NCI-H1930 (cell line): ENCODE measurements at places on chromosomes 1 and 21.

- DNase-seq = no peak
Measured at GRCh38 chr1:87017998-87018672, 103.7 kb downstream of the HS2ST1 start.

DNA sequence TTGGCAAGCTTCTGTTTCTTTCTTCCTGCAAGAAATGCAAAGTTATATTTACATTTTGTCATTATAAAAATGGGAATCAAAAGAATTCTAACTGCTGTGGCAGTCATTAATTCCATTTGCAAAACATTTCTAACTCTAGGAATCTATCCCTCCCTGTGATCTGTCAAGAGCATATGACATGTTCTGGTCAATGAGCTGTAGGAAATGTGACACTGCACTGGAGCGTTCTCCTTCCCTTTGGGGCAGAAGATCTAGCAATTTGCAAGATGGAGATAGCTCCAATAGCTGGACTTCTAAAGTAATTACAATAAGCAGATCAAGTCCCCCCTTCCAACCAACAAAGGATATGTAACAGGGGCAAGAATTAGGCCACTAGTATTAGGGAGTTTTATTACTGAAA, 6.3 kb downstream of the TOMM20 start:
- no peak for DNase-seq

DNA sequence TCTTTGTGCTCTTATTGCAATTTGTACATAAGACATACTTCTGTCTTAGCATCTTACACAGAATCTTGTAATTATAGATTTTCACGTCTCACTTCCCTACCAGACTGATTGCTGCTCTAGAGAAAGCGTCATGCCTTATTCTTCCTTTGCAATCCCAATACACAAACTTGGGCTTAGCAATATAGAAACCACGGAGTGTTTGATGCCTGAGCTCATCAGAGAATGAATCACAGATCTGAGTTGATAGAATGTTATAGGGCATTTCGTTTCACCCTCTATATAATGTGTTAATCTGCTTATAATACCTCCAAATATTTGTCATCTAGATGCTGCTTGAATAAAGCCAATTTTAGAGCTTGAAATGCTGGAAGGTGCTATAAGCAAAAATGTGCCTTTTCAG, 6.6 kb downstream of the FMO1 start:
- DNase-seq = no peak

DNA sequence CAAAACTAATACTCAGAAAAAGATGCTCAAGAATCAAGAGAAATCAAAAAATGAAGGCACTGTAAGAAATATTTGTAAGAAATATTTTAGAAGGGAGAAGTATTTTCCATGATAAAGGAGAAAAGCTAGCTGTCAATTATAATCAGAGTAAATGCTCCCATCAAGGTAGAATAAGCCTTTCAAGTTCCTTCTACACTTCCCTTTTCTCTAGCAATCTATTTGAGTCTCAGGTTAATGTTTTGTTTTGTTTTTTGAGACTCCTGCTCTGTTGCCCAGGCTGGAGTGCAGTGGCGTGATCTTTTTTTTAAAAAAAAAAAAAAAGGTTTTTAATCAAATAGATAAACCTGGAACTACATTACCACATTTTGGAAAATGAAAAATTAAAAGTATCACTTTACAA, 33.3 kb downstream of the PUM1 start:
- no peak for DNase-seq

GRCh38 chr1:217211486-217211885, 419.4 kb downstream of the GPATCH2 start:
- no peak for DNase-seq
